ENCODE measurements at places on chromosomes 1 and 21. TPM values are rescaled to one million over a fixed set of nuclear protein-coding genes. Genes with fewer than 3 reads are reported as not detected.

CD5L gene
- not detected for total RNA-seq

RIPPLY3 gene
- 0.56 TPM for total RNA-seq

KISS1 gene
- 1.0 TPM for total RNA-seq

RGS8 gene
- not detected for total RNA-seq
